NCI-H2081 treated with DMSO at 0.1 percent for 48 hours (cell line): ENCODE measurements at places on chromosomes 6 and 20.

- no peak for DNase-seq
Observed at GRCh38 chr20:8527998-8528723, 396.1 kb downstream of the PLCB1 start.

DNA sequence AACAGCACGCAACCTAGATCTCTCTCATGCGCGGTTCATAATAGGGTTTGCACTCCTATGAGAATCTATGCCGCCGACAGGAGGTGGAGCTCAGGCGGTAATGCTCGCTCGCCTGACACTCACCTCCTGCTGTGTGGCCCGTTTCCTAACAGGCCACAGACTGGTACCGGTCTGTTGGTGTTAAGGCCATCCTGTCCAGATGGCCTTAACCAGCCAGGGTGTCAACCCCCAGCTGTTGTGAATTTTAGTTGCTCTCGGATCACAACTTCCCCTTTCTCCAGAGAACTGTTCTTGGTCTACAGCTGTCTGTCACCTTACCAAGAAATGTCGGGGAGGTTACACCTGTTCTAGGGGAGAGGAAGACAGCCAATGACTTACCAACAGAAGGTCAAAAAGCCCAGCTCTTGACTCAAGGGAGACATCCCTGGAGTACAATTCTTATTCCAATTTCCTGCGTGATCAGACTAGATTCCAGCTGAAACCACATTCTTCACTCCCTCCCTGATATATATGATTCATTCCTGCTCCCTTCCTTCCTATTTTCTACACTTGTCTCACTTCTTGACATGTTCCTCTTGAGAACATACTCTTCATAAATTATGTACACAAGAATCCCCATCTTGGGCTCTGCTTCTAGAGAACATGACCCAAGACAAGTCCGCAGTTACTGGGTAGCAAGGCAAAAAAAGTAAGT is 23.1 kb upstream of the DNAAF9 start:
- no peak for DNase-seq

DNA sequence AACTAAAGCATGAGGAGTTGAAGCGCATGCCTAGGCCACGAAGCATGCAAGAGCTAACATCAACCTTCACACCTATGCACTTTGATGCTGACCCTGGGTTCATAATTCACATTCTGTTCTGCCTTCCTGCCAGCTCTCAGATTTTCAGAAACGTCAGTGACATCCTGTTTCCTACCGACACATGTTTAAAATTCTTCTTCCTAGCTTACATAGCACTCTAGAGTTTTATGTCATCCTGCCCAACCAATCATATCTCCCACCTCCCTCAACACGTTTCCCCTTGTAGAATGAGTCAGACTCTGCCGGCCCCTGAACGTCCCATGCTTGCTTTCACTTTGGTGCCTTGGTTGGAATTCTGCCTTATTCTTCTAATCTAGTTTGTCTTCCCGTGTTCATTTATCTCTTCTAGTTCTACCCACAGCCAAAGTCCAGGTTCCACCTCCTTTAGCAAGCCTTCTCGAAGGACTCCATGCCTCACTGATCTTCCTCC is 97.2 kb upstream of the MAP7 start:
- DNase-seq: no peak

DNA sequence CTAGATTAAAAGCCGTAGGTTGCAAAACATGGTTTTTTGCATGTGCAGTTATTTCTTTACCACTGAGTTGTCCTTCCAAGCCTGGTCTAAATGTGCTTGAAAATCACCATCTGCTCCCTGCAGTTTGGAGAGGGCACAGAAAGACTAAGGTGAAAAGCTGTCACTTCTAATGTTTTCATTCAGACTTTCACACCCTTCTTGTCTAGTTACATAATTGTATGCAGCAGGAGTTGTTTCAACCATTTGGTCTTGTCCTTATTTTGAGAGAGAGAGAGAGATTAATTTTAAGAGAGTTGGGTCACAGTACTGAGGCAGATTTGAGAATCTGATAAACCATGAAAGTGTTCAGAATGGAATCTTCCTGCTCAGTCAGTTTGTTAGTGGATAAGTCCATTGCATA is 82.5 kb downstream of the ARID1B start:
- DNase-seq: no peak

- no peak for DNase-seq
Observed at GRCh38 chr6:12116264-12116800, 104.2 kb downstream of the HIVEP1 start.

- no peak for DNase-seq
Observed at GRCh38 chr6:135525594-135525993, 28.1 kb upstream of the AHI1 start.

DNA sequence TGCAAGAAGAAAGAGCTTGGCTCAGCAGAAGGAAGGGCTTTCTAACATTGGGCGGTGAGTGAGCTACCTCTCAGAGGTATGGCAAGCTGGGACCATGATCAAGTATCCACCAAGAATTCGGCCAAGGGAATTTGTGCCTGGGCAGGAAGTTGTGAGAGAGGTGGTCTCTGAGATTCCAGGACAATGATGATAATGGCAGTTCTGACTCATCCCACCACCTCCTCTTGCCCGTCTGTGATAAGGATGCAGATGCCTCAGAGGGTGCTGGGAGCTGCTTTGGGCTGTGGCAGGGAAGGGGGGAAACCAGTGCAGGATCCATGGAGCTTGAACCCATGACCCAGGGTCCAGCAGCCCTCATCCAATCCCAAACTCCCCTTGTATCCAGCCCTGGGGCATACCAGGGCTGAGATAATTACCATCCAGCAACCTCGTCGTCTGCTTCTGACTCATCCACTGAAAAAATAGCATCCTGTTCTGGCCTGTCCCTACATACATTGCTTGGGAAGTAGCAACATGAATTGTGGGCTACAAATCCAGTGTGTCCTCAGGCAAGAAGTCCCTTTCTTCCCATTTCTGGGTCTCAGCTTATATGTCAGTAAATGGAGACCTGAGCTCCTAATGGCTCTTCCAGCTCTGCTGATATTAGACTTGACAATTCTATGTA is 5.9 kb downstream of the TGM6 start:
- DNase-seq: no peak

DNA sequence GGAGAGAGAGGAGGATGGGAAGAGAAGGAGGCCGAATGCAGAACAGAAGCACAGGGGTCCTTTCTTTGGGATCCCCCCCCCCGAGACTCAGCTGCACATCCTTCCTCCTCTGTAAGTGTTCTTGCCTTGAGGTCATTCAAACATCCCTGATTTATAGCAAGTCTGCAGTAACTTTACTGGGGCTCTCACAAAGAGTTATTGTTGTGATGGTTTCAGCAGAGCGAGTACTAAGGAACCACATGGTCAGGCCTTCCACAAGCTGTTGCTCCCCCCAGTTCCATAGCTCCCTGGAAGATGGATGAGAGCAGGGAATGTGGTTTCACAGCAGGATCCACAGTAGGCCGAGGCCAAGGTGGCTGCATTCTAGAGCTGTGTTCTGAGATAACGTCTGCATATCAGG is 351.4 kb upstream of the CDH4 start:
- DNase-seq: no peak

DNA sequence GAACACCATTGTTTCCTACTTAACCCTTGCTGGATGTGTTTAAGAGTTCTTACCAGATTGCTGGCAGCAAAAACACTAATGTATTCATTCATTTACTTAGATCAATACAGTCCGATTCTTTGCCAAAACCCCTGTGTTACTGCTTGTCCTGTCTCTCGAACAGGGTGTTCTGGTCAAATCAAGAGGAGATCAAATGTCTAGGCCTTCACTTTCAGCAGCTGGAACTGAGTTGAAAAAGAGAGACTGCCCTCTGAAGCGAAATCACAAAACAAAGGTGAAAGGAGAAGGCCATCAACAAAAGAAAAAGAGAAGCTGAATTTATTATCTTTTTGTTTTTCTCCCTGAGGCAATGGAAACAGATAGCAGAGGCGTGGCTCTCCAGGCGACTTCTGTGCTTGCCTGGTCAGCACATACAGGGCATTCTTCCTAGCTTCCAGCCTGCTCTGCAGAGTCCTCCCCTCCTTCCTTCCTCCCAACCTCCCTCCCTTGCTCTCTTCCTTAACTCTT is 44.1 kb upstream of the GCM1 start:
- no peak for DNase-seq

DNA sequence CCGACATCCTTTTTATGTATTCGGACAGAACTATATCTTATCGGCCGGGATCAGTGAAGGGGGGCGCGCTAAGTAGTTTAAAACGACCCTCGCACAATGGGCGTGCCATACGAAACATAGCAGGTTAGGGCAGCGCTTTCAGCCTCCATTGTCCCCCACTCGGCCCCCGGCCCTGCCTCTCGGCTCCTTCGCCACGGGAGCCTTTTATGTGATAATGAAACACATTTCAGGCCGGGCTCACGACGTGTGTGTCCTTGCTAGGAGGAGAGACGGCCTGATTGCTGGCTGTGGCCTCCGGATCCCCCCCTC is 5.3 kb downstream of the FOXA2 start:
- DNase-seq: no peak

DNA sequence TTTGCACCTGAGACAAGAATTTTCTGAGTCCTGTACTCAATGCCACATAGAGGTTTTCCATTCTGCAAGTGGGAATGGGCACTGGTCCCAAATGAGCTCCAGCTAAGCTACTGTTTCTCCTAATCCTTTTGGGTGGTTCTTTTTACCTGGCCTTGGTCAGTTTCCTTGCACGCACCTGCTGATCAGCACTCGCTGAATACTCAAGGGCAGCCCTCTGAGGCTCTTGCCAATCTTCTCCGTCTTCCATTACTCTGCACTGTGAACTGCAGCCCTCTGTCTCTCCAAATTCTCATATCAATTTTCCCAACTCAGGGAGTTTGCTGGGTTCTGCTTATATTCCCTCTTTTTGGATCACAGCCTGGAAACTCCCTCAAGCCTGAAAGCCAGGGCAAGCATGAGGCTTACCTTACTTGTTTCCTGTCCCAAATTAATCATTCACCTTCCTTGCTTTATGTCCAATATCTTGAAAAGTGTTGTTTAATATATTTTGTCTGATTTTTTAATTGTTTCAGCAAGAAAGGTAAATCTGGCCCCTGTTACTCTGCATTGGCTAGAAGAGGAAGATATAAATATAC is 138.0 kb upstream of the TBX18 start:
- DNase-seq: no peak

- no peak for DNase-seq
Observed at GRCh38 chr6:144488590-144488989, 203.5 kb downstream of the UTRN start.

DNA sequence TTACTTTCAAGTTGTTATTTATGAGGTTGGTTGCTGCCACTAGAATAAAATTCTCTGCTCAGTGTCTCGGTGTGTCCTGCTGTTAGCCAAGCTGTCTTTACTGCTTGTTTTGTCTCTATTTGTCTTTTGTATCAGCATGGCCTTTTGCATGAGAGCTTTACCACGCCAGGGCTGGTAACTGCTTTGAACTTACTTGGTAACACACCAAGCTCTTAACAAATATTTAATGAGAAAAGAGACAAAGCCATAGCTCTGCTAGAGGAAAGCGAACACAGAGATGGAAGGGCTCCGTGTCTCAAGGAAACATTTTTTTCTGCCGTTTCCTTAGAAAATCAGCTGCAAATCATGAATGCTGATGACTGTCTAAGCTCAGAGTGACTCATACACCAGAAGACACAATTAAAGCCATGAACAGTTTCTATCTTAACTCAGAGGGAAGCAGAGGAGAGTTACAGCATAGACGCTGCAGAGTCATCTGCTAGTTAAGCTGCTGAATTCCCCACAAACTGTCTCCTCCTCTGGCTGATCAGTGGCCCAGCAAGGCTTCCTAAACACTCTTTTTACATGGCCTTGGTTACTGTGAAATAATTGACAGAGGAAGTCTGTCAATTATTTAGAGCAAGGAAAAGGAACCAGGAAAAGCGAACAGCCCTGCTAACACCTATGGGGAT is 44.8 kb downstream of the AGPAT4 start:
- DNase-seq: no peak

GRCh38 chr6:33172688-33173534 is 19.4 kb downstream of the COL11A2 start:
- no peak for DNase-seq

GRCh38 chr20:60258255-60258863 is 300.1 kb downstream of the CDH26 start:
- no peak for DNase-seq

GRCh38 chr6:87012743-87013142 is 75.4 kb downstream of the HTR1E start:
- no peak for DNase-seq

GRCh38 chr20:58839474-58839874 is 11.2 kb downstream of the GNAS-AS1 start:
- no peak for DNase-seq

- no peak for DNase-seq
Observed at GRCh38 chr6:84825461-84825860, 61.1 kb upstream of the TBX18 start.

DNA sequence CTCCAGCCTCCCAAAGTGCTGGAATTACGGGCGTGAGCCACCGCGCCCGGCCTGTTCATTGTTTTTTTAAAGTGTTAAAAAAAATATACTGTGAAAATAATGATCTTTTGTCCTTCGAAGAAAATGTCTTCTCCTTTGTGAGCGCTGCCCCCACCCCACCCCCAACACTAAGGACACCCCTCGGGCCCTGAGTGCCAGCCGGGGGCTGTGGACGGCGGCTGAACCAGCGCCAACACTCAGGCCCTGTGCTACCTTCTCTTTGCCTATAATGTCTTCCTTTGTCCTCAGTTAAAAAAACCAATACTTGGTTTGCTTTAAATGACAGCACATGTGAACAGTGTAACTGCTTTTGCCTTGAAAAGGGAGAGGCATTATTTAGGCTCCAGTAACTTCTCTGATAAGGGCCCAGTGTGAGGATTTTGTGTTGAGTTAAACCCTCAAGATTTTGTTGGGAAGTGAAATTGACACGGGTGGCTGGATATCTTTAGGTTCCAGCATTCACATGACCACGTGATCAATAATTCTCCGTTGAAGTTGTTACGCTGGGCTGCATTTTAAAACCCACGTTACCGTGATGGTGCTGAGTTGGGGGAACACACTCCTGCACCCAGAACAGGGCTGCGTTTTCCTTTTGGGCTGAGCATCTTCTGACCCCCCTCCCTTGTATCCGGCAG is 9.5 kb upstream of the ADRM1 start:
- DNase-seq: no peak

DNA sequence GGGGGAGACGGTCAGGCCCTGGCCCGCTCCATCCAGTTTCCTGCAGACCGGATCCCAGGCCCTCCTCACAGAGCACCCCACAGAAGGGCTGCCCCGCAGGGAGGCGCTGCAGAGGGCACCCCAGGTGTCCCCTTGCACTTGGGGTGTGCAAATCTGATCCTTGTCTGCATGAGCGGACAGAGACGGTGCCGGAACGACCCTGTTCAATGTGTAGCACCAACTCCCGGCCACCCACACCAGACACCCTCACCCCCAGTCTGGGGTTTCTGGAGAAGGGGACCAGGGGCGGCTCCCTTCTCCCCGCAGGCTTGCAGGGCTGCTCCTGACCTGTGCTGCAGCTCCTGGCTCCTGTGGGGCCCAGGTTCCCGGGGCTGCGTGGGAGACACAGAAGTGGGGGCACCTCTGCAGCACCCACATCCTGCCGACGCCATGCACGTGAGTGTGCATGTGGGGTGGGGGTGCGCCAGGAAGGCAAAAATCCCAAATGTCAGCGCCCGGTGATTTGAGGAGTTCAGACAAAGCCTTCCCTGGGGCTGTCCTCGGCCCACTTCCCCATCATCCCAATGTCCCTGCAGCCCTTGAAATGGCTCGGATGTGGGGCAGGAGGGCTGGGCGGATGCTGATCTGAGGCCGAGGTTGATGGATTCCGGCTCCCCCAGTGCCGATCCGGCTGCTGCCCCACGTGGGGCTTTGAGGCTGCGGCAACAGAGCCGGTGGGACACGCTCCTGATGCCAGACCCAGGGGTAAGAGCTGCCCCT is 85.3 kb upstream of the BHLHE23 start:
- DNase-seq: no peak
